ENCODE measurements at places on chromosomes 3 and 15.

- DNase-seq = no peak
Measured at GRCh38 chr15:26129852-26130251, 266.7 kb upstream of the ATP10A start.

DNA sequence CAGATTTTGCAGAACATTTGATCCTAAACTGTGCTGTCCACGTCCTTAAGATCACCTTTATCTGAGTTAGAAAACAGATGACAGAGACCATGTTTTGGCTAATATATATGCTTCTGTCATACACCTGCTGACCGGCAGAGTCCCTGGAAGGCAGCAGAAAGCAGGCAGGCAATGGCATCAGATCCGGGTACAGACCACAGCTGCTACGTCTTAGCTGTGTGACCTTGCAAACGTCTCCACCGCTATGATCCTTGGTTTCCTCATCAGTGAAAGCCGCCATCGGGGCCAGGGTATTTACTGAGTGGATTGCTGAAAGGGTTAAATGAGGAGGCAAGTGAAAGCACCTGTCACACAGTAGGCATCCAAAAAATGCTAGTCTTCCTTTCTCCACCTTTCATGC is 72.1 kb downstream of the ABTB1 start:
- DNase-seq = no peak

- DNase-seq = no peak
Measured at GRCh38 chr3:9902372-9903237, at the start of gene IL17RE. TSS of gene IL17RE (plus strand) at chr3:9902848. CDS start at chr3:9902933, 85 bp downstream.

DNA sequence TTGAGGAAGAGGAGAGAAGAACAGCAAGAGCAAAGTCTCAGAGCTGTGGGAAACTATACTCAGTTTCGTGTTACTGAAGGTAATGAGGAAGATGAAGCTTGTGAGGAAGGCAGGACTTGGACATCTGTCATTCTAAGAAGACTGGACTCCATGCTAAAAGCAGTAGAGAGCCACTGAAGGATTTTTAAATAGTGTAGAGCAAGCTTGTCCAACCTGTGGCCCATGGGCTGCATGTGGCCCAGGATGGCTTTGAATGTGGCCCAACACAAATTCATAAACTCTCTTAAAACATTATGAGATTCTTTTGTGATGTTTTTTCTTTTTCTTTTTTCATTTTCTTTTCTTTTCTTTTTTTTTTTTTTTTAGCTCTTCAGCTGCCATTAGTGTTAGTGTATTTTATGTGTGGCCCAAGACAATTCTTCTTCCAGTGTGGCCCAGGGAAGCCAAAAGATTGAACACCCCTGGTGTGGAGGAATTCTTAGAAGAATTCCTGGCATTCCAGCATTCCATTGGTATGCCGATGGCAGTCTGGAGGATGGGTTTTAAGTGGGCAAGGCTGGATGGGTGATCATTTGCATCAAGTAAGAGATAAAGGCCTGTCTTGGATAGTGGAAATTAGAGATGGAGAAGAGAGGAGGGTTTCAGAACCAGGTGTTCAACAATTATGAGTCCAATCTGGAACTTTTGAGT is 6.9 kb upstream of the NFKBIZ start:
- no peak for DNase-seq

DNA sequence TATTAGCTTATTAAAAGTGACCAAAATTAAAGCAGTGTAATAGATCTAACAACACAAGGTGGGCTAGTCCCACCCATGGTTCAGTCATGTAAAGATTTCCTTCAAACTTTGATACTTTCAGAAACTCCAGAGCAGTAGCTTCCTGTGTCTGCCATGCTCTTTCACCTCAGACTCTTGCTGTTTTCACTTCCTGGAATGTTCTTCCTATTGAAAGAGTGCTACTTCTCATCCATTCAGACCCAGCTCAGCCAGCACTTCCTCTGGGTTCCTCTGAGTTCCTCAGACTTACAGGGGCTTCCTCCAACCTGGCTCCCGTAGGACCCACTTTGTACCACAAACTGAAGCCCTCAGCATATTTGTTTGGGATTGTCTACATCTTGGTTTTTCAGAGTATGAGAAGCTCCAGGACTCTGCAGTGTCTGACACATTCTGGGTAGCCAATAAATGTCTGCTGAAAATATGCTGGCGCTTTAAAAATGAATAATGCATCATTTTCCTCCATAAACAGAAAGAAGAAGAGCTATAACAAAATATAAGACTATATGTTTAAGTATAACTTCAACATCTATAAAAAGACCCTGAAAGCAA is 18.0 kb downstream of the NCEH1 start:
- DNase-seq = no peak

- no peak for DNase-seq
Measured at GRCh38 chr3:61233746-61234145, 17.5 kb downstream of the FHIT start.

DNA sequence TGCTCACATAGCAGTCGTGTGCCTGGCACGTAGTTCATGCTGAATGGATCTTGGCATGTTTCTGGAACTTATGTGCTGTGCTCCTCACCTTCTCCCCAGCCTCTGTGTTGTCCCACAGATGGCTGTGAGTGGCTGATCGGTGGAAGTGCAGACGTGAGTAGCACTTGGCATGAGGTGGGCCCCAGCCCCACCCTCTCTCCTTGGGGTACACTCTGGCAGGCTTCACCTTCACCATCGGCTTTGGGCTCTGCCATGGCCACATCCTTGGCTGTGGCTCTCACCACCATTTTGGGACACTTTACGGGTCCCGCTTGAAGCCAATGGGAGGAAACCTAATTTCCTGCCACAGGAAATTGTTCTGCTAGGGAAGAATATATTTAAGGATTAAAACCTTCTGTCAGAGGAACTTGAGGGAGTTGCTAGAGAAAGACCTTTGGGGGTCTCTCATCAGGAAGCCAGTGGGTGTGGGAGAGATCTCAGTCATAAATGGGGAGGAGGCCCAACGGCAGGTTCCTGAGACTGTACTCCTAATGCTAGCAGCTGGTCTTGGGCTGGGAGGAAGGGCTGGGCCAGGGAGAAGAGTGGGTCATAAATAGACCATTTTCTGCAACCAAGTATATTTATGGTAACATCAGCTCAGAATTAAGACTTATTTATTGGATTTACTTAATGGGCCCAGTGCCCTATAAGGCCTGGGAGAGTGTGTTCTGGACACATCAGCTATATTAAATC is 92.3 kb downstream of the SMAD3 start:
- DNase-seq = no peak

- no peak for DNase-seq
Measured at GRCh38 chr3:145637105-145637504, 523.9 kb downstream of the PLOD2 start.

DNA sequence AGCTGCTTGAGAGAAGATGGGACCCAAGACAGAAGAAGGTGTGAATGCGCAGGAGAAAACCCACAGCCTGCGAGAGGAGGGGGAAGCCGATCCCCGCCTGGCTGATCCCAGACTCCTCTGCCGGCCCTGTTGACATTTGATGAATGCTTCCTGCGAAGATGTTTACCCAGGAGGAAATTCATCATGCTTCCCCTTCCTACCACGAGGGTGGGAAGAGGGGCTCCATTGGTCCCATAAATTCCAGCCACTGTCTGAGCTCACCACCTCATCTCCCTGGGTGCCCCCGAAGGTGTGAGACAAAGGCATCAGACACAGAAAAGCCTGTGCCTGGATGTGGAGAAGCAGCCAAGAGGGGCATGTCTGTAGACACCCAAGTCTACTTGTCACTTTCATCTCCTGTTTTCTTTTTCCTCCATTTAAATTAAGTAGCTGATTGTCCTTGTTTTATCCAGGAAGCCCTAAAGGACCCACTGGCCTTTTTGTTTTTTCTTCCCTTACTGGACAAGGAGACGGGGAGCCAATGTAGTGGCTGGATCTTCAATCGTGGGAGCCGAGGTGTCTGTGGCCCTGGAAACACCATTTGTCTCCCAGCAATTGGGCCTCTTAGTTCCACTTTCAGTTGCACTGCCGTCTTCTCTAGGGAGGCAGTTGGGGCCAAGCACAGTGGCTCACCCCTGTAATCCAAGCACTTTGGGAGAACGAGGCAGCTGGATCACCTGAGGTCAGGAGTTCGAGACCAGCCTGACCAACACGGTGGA is 95.3 kb upstream of the HES1 start:
- no peak for DNase-seq

DNA sequence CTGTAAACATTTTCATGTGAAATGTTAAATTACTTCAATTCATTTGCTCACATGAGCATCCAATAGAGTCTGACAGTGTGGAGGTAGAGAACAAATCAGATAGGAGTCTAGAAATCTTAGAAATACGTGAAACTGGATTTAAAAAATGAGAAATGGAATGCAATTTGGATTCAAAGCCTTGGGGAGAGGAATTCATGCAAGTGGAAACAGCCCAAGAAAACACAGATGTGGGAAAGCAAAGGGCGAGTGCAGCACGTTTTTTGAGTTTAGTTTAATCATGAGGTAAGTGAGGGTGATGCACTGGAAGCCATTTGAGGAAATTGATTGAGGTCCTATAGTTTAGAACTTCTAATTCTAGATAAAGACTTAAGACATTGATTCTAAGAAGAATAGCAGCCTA is 434.7 kb downstream of the C3orf38 start:
- no peak for DNase-seq

DNA sequence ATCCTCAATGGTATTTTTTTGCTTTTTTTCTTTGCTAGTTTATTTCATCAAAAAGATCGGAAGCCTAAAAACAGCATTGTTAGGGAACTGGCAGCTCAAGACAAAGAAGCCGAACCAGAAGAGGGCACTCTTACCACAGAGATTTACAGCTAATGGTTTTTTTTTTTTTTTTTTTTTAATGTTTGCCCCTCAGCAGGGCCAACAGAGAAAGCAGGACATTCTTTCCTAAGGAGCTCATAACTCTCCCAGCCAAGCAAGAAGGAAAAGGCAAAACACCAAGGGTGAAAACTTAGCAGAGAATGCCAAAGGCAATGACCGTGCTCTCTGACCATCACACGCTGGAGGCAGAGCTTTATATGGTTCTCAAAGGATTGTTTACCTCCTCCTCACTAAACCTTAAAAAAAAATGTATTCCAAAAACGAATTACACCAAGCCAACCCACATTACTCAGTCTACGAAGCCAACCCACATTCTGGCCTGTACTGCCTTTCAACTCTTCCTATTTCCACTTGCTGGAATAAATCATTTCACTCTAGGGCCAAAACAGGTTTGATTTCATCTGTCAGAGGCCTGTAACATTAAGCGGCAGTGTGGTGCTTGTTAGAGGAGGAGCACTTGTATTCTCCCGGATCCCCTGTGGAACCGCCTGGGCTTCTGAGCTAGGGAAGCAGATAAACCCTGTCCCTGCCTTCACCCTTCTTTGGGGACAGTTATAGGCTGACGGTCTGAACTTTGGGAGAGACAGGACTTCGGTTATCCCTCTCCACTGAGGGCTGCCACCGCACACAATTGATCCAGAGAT is 35.6 kb upstream of the GYG1 start:
- DNase-seq = peak; percentile 67

- no peak for DNase-seq
Measured at GRCh38 chr3:152083135-152083534, 185.6 kb upstream of the MBNL1 start.

DNA sequence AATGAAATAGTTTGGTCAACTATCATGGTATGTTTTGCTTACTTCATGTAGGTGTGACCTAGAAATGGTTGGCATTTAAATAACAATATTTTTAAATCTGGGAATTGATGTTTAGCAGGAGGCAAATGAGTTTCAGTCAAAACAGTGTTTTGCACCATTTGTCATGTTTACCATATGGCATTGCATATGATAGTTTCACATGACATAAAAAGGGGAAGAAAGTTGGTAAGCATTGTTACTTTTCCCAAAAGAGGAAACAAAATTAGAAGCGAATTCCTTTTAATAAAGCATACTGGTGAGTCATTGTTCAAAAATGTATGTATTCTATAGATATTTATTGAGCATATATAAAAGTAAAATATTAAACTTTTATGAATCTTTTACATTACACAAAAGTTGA is 2.3 kb downstream of the RNF13 start:
- DNase-seq = no peak

DNA sequence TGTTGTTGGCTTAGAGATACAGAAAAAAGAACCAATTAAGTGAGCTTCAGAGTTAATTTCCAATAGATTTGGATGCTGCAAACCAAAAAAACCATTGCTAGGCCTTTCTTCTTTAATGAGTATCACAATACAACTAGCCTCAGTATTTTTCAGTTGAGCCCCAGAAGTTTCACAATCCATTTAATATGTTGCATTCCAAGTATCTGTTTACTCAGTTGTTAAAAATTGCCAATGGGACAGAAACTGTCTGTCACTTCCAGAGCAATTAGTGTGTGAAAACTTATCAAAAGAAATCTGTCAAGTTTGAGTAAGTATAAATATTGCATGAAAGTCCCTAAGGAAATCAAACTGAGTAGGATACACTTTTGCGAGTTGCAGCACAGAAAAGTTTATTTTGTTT is 247.8 kb downstream of the IL5RA start:
- DNase-seq = no peak

GRCh38 chr15:73346735-73347312 is 21.9 kb downstream of the HCN4 start:
- peak; percentile 12 for DNase-seq

GRCh38 chr3:33001889-33002288 is 50.4 kb downstream of the CCR4 start:
- no peak for DNase-seq

All from retinal pigment epithelial cell (primary cell).